MCF 10A (cell line): ENCODE measurements at places on chromosomes 1 and 21. TPM values are rescaled to one million over a fixed set of nuclear protein-coding genes. Genes with fewer than 3 reads are reported as not detected.

Gene OLIG2
- not detected in 2 replicates for total RNA-seq

Gene S100A5
- not detected in 2 replicates for total RNA-seq

Gene MPZ
- total RNA-seq, result 0.29 and 0.37 TPM in 2 replicates

Gene TMEM52
- total RNA-seq, result 0.91 and 1.2 TPM in 2 replicates

Gene LIPI
- not detected in 2 replicates for total RNA-seq
